Cerebellar nuclear complex (tissue), 1 donor: ENCODE measurements at places on chromosomes 4 and X.

- no peak for DNase-seq
Observed at GRCh38 chr4:168781341-168781740, 228.7 kb downstream of the CBR4 start.

GRCh38 chr4:173990126-173990868, 293.2 kb downstream of the FBXO8 start:
- DNase-seq: no peak

DNA sequence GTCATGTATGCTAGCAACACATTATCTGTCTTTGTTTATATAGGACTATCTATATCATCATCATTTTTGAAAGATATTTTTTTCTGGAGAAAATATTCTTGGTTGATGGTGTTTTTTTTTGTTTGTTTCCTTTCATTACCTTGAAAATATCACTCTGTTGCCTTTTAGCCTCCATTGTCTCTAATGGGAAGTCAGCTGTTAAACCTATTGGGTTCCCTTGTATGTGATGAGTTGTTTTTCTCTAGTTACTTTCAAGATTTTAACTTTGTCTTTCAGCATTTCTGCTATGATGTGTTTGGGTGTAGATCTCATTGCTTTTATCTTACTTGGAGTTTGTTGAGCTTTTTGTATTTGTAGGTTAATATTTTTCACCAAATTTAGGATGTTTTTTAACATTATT, 124.4 kb downstream of the EDA start:
- DNase-seq: no peak

DNA sequence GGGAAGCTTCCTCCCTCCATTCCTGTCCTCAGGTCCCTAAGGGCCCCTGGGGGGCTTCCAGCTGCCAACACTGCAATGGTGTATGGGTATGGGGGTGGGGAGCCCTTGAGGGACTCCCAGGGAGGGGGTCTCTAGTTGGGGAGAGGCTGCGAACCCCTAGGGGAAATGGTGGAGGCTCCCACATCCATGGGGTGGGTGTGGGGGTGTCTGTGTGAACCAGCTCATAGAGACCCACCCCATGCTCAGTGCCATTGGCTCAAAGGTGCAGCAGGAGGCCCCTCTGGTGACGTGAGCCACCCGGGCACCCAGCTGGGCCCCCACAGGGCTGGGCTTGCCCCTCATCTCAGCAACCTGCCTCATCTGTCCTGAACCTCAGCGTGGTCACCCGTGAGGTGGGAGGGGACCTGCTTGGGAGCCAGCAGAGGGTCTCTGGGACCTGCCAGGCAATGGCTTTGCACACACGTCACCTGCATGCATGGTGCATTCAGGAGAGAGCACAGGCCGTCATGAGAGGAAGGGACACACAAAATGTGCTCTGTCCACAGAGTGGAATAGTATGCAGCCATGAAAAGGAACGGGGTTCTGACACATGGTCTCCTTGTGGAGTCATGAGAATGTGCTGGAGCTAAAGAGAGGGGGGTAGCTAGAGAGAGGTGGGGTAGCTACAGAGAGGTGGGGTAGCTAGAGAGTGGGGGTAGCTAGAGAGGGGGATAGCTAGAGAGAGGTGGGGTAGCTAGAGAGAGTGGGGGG, 22.7 kb upstream of the PLCXD1 start:
- no peak for DNase-seq

- DNase-seq: peak; percentile 21
Observed at GRCh38 chrX:3811331-3812311, 98.2 kb upstream of the PRKX start.

GRCh38 chr4:150010525-150011126, 67.6 kb upstream of the DCLK2 start:
- no peak for DNase-seq

DNA sequence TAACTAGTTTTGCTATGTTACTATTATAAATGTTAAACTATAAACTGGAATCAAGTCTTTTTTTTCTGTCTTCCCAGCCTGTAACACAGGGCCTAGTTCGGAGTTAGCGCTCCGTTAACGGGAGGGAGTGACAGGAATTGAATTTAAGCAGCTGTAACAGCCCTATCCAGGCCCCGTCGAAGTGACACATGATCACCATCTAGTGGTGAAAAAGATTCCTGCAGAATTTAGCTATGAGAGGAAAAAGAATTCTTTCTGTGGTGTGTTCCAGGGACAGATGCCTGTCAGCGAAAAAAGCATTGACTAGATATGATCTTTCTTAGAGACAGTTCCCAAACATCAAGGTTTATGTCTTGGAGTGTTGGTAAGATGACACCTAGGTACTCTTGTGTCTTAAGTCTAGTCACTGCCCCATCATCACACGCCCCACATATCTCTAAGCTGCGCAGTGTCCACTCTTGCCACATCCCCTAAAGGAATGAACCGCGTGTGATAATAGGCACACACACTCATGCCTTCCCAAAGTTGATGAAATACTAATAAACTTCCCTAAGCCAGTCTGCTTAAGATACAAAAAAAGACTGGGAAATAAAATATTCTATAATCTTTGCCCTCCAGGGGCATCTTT, 2.1 kb downstream of the GAB3 start:
- no peak for DNase-seq

- no peak for DNase-seq
Observed at GRCh38 chrX:40213092-40213491, 115.3 kb upstream of the BCOR start.

GRCh38 chrX:75229774-75230173, 44.1 kb upstream of the UPRT start:
- no peak for DNase-seq

DNA sequence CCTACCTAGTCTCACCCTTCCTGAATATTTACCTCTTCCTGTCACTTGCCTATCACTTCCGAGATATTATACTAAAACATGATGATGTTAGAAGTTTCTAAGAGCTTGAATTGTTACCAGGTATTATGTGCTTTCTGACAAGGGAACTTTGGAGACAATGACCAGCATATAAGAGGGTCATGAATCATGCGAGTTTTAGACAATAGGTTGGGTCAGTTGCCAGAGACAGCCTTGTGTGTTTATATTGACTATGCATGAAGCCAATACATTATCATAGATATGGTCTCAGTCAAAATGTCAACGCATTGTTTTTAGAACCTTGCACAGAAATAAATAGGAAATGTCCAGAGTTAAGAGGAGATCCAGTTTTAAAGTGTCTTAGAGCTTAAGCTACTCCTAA, 116.8 kb downstream of the KLHL4 start:
- no peak for DNase-seq
